ENCODE measurements at places on chromosomes 5 and 9.

DNA sequence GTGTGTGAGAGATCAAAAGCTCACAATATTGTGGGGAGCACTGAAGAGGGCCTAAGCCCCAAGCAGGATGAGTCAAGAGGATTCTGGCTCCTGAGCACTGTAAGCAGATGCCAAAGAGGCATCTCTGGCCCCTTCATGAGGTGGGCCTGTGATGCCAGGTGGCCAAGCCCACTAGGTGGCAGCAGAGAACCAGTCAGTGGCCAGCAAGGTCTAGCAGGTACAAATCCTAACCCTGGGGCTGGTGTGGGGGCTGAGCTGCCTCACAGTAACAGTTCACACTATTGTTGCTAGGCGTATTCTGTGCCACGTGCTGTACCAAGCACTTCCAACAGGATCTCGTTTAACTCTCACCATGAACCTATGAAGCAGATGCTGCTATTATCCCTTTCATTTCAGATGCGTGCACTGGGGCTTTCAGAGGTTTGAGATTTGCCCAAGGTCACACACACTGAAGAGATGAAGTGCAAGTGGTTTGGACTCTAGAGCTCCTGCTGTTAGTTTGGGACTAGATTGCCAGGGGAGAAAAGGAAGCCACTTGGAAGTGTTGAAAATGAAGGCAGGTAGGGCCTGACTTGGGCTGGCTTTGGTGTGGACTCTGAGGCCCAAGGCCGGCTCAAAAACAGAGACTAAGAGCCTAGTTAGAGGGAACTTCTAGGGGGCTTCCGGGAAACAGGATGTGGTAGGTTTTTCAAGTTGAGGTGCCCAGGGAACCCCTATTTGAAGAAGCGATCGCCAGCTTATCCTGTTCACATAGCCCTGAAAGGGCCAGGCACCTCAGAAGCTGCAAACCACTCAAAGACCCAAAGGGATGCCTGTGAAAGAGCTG is 4.4 kb upstream of the MLANA start:
- DNase-seq: peak; percentile 31

GRCh38 chr5:150487199-150488061 is 20.5 kb upstream of the NDST1 start:
- no peak for DNase-seq

DNA sequence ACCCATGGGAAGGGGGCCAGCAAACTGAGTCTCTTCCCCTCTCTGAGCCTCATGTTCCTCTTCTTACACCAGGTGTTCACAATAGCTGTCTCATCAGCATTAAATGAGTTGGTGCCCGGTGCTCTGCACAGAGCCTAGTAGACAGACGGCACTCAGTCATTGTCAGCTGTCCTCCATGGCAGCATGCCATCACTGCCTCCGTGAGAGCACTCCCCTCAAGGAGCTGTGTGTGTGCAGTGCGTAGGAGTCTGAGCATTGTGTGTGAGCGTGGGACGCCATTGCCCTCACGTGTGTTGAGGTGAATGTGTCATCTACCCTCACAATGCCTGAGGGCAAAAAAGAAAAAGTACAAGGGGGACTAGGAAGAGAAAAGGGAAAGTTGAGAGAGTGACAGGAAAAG is 536.5 kb downstream of the CDK5RAP2 start:
- DNase-seq: no peak

DNA sequence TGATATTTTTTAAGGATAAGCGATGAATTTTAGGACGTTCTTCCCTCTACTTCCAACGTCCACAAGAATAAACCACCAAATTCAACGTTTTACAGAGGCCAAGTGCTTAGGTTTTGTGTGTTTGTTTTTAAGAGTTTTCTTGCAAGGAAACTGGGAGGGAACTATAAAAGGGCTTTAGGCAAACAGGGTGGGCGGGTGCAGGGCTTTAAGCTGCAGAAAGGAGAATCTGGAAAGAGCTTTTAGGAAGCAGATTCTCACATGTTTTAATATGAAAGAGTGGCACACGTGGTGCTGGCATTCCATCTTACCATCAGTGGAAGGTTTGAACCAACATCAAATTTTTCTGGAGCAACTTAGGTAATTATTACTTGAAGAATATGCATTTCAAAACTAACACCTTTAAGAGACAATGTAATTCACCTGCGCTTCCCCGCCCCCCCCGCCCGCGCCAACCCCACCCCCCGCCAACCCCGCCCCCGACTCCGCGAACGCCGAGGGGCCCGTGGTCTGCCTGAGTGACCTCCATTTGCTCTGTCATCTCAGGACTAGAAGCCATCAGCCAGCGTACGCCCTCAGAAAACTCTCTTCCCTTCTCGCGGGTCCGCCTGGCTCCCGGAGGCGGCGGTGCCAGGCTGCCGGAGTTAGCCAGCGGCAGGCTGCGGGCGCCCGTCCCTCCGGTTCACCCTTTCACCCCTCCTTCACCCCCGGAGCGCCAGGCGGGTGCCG is 911 bp upstream of the PIK3R1 start:
- no peak for DNase-seq

GRCh38 chr5:106907979-106908378 is 762.8 kb downstream of the EFNA5 start:
- DNase-seq: no peak

DNA sequence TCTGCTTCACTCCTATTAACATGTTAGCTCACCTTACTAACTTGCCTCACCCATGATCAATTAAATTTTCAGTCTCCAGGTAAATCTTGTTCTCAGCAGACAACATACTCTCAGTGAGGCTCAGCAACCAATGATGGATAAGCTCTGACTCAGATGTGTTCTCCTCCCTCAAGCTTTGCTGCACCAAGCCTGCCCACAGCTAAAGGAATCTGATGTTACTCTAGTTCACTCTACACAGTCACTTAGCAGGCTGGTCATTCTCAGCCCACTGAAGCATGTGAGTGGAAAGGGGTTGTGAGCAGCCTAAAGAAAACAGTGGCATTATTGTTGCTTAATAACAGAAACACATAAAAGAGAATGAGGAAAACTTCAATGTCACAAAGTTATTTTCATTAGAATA is 37.3 kb upstream of the CTNND2 start:
- no peak for DNase-seq

GRCh38 chr5:10115669-10116068 is 134.0 kb downstream of the ATPSCKMT start:
- DNase-seq: no peak

- no peak for DNase-seq
Observed at GRCh38 chr9:133887540-133888047, 104.5 kb downstream of the VAV2 start.

- DNase-seq: peak; percentile 85
Observed at GRCh38 chr9:38047301-38048251, 21.5 kb downstream of the SHB start.

DNA sequence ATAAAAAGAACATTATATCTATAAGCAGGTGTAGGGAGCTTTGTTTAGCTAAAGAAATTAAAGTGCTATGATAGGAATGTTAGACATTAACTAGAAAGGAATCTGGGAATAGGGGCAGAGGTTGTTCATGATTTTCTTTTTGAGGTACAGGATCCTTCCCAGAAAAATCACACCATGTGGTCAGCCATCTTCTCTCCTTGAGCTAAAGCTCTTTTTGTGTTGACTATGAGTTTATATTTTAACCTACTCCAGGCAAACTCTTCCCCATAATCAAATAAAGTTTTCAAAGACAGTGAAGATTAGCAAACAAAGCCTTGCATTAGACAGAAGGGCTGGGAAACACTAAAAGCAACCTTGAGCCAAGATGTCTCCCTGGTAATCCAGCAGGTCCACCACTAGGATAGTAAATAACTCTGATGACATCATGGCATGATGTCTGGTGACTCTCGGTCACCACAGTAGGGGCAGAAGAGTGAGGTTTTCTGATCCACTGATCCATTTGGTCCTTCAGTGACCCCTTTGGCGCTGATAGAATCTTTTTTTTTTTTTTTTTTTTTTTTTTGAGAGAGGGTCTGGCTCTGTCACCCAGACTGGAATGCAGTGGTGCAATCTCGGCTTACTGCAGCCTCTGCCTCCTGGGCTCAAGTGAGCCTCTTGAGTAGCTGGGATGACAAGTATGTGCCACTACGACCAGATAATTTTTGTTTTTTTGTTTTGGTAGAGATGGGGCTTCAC is 30.6 kb upstream of the IL6ST start:
- DNase-seq: no peak

DNA sequence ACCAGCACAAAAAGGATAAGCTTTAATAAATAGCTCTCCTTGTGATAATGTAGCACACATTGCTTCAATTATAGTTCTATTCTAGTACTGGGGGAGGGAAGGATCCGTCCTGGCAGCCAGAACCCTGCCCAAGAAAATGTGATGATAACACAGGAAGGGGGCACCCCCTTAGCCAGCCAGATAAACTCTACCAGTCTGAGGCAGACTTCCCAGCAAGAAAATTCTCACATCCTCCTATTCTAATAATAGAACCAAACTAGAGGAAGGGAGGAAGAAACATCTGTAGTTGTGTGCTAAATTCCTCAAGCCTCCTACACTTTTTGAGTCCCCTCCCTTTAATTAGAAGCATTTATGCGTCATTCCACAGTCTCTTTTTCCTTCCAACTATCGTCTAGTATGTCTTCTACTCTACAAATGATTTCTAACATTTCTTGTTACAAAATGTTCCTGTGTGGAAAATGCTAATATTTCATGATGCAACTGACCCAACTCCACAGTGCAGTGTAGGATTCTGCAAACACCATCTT is 261.0 kb downstream of the SEMA5A start:
- peak; percentile 55 for DNase-seq

DNA sequence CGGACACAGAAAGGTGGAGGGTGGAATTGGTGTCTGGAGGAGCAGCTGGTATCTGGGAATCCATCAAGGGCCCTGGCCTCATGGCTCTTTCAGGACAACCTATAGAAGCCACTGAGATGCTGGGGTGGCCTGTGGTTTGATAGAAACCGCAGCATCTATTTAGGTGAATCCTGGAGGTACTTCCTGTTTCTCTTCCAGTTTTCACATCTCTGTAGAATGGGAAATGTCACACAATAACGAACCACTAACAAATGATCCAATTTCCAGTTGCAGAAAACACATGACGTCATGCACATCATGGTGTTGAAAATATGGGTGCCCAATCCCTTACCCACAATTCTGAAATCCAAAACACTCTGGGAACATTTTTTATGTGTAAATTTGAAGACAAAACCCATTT is 52.2 kb downstream of the ROPN1L start:
- DNase-seq: no peak

DNA sequence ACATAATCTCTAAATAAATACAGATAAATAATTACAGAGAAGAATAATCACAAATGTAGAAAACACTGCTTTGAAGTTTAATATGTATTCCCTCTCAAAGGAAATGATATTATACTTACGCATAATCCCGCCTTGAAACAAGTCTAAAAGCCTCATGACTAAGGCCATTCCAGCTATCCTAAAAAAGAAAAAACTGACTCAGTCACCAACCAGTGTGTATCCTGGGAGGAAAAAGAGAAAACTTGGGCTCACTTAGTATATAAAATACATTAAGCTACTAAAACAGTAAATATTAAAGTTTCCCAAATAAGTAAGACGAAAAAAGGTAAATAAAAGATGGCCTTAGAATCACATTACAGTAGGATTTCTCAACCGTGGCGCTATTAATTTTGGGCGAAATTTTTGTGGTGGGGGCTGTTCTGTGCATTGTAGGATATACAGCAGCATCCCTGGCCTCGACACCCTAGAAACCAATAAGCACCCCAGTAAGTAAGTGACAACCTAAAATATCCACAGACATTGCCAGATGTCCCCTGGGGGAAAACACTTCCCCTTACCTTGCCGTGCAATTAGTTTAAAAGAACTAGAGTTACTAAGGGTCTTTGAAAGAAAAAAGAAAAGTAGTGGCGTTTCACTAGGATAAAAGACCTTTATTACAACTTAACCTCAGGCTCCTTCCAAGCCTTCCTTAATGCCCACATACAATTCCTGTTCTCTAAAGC is 1.1 kb downstream of the HSPA9 start:
- peak; percentile 31 for DNase-seq

- DNase-seq: no peak
Observed at GRCh38 chr5:173866858-173867679, 21.1 kb upstream of the CPEB4 start.

GRCh38 chr9:73146111-73146815 is 5.4 kb upstream of the ANXA1 start:
- DNase-seq: no peak

DNA sequence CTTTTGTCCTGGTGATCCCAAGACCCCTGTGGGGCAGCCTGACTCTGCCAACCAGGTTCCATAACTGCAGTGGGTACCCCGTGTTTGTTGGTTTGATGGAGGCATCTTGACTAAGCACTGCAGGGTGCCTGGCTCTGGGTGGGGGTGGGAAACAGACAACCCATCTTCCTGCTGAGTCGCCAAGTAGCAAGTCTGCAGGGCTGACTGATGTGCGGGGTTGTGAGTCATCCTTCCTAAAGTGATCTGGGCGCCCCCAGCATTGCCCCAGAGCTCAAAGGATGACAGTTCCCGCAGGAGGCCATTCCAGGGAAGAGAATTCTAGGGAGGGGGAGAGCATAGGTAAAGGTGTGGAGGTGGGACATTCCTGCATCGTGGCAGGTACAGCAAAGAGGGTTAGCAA is 23.5 kb downstream of the DAB2IP start:
- no peak for DNase-seq

DNA sequence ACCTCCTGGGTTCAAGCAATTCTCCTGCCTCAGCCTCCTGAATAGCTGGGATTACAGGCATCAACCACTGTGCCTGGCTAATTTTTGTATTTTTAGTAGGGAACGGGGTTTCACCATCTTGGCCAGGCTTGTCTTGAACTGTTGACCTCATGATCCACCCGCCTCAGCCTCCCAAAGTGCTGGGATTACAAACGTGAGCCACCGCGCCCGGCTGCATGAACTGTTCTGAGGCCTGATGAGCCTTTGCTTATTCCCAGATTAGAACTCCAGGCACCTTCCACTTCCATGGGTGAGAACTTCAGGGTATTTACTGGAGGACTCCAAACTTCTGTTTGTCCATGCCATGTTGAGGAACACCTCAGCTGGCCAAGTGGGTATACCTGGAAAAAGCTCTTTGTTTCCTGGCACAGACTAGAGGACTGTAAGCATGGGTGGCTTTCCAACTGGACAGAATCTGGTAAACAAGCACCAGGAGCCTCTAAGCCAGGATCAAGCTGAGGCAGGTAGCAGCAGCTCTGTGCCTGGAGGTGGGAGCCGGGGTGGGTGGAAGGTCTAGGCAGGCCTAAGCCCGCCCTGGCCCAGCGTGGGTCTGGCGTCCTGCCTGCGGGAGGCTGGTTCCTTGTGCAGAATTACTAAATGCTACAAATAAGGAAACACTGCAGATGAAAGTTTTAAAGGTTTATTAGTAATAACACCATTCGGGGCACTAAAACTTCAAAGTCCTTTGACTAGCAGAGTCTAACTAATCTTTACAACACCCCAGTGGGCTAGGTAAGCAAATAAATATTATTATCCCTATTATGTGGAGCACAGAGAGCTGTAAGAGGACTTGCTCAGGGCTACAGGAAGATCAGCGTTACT is 78.4 kb downstream of the SEMA5A start:
- DNase-seq: no peak

GRCh38 chr5:141001446-141001843 is 35.2 kb downstream of the PCDHAC2 start:
- no peak for DNase-seq

GRCh38 chr5:149037817-149038216 is 25.0 kb downstream of the SH3TC2 start:
- DNase-seq: no peak

GRCh38 chr9:129428864-129429577 is 191.9 kb downstream of the C9orf50 start:
- no peak for DNase-seq

GRCh38 chr9:86494644-86495111 is 140.5 kb upstream of the TUT7 start:
- no peak for DNase-seq
